ENCODE measurements at places on chromosomes 1 and 21.

DNA sequence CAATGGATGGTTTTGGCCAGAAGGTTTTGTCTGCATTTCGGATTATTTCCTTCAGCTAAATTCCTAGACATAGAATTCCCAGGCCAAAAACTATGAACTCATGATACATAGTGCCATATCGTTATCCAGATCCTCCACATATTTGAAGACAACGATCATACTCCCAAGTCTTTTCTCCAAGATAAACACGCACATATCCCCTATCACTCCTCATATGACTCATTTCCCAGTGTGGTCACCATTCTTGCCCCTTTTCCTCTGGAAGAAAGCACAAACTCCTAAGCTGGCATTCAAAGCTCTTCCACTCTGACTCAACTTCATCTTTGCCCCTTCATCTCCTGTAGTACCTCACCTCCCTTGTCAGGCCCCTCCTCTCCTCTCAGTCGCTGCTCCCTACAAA, 277.6 kb downstream of the PLPP3 start:
- DNase-seq, result no peak

DNA sequence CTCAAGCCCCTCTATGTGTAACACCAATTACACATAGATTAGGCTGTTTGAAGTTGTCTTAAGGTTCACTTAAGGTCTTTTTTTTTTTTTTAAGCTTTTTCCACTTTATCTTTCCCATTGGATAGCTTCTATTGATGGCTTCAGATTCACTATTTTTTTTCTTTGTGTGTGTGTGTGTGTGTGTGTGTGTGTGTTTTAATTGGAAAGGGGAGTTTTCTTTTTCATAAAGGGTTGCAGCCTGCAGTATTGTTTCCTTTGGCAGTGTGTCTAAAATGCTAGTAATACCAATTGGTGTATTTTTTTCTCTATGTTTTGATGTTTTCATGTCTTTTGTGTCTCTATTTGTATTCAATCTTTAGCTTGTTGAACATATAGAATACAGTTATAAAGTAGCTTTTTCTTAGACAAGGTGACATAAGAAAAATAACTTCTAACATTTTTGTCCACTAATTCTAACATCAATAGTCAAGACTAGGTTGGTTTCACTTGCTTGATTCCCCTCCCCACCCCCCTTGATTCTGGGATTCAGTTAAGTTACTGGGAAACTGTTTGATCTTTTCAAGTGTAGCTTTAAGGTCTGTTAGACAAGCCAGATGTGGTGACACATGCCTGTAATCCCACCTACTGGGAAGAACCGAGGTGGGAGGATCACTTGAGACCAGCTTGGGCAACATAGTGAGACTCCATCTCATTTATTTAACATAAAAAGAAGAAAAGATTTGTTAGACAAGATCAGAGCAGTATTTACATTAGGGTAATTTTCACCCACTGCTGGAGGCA, 21.4 kb downstream of the PRRC2C start:
- DNase-seq, result no peak

GRCh38 chr1:166969074-166969677, 6.2 kb downstream of the ILDR2 start:
- DNase-seq, result no peak

DNA sequence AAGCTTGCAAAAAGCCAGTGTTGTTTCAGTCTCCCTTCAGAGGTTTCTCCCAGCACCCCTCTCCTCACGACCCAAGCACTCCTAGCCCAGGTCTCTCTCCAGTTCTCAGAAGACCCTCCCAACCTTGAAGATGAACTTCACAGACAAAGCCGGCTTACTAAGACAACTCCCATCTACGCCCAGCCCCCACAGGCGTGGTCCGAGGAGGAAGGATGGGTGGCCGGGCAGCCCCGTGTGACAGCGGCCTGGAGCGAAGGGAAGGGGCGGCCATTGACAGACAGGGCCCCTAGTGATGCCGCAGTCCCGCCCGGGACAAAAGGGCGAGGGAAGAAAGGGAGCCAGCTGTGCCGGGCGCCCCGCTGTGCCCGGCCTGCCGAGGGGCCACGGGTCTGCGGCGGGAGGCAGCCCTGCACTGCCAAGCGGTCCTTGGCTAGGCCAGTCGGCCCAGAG, 6.9 kb downstream of the PAX7 start:
- no peak for DNase-seq

DNA sequence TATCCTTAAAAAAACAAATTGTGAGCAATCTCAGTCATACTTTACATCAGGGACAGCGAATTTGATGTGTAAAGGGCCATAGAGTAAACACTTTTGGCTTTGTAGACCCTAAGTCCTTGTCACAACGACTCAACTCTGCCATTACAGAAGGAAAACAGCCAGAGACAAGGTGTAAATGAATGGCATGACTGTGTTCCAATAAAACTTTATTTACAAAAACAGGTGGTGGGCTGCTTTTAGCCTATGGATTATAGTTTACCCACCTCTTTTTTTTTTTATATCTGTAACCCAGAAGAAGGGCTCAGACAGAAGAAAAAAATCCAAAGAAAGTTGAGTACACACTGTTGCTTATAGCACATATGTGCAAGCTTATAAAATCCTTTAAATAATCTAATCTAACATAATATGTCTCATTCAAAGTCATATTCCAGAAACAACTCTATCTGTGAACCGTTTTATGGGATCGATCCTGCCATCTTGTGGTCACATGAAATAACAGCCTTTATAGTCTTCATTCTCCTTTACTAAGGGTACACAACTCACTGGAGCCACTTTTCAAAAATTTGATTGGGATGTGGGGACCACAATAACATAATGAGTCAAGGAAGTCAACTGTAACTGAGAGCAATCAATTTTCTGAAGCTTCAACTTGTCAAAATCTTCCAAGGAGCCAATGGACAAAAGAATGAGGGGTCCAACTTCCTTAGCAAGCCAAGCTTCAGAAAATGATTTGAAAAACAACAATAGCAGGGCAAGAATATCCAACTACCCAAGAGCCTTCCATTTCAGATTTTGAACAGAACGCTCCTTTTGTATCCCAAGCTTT, 142.2 kb upstream of the KRTAP19-8 start:
- no peak for DNase-seq

- DNase-seq, result no peak
These were observed 57.9 kb upstream of the PDE9A start for GRCh38 chr21:42595283-42596187.

DNA sequence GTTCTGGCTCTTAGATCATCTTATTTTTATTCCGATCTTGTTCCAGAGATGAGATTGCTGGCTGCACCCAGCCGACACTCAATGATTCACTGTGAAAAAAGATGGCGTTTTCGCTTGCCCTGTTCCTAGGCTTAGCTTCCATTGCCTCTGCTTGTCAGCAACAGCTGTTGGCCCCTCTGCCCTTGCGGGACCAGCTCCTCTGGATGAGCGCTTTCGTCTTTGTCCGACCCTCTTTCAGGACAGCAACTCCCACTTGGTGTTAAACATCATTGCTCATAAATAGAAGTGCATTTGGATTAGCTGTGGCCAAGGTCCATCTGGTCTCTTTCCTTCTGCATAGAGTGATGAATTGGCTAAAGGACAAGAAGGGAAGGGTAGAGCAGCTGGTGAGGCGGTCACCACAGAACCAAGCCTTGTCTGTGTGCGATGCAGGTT, 43.5 kb upstream of the SCCPDH start:
- no peak for DNase-seq

- DNase-seq, result no peak
These were observed 19.4 kb downstream of the COL6A1 start for GRCh38 chr21:46000731-46001641.

DNA sequence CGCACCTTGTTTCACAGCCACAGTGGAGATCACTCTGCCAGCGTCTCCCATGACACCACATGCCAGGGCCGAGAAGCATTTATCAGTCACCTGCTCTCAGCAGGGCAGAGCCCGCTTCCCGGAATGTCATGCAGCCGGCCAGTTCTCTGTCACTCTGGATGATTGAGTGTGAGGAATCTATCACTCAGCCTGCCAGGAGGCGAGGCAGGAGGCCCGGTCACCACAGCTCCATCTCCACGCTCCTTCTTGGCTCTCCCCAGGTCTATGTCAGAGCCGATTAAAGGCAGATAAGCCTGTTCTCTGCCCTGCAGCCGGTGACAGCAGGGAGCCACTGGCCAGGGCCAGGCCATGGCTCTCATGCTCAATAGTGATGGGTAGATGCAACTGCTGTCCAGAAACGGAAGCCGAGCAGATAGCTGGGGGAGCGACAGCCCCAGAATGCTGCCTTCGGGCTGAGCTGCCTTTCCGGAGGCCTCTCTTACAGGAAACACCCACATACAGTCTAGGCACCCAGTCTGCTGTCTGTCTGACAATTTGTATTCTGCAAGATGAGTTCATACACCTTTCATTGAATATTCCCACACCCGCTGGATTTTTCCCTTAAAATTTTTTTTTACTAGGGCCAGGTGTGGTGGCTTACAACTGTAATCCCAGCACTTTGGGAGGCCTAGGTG, 64.1 kb downstream of the ACTL8 start:
- DNase-seq, result no peak

DNA sequence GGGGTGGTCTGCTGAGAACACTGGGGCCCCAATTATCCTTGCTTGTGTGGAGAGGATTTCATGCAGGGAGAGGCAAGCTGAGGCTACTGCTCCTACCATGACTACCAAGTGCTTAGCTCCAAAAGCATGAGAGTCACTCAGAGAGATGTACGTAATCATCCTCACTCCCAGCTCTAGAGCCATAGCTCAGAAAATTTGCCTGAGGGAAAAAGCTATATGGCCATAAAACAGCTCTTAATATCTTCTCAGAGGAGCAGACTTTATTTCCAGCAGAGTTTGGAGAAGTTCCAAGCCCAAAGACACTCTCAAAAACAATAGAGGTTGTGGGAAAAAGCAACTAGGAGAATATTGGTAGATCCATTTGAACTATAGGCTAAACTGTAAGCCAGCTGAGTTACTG, 106.4 kb upstream of the PBX1 start:
- DNase-seq, result no peak

GRCh38 chr1:210920258-210920657, 213.7 kb downstream of the KCNH1 start:
- DNase-seq, result no peak

DNA sequence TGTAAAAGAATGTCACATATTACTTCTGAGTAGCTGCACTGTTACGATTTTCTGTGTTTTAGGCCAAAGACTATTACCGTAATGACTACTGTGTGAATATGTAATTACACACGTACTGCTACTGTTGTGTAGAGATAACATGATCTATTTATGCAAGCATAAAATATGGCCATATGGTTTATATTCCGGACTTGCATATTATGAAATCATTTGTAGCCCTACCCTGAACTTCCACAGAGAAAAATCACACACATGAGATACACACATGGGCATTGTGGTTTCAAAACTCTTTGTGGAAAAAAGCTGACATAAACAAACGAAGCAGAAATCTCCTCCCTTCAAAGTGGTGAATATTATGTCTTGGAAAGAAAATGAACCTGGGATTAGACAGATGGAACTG, 373.0 kb upstream of the ADAMTS5 start:
- no peak for DNase-seq

DNA sequence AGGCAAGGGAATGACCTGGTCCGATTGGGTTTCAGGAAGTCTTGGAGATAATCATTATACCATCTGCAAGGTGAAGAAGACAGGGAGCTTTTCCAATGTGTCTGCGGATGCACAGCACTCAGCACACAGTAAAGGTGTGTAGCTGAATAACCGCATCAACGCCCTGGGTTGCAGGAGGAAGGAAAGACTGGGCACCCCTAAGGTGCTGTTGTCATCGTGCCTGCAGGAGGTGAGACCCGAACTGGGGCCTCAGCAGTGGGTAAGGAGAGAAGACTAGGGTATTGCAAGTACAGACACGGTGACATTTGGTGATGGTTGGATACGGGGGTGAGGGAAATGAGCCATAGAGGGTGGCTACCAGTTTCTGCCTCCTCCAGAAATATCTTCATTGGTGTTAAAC, 1.1 kb upstream of the TRIM62 start:
- no peak for DNase-seq

DNA sequence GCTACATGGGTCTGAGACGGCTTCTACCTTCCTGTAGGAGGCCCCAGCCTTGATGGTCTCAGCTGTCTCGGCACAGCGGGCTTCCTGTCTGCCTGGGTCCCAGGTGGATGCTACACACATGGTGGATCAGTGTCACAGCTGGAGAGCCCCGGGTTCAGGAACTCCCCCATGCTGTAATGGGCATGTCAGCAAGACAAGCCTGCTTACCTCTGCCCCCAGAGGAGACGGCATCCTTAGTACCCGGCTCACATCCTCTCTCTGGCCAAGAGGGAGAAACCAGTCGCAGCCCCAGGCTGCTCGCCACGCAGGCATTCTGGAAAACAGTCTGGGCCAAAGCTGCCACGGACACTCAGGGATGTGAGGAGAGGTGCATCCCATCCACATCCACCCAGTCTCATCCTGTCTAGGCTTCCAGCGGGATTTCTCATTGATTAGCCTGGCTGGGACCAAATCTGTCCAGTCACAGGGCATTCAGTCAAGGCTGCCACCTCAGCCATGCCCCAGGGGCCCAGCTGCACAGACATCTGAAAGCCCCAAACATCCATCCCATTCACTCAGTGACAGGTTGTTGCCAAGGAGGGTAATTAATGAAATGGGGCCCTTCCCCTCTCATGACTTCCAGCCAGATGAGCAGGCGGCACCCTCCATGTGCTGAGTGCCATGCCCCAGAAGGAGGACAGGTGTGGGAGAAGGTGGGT, 10.5 kb downstream of the SNAP47 start:
- no peak for DNase-seq

DNA sequence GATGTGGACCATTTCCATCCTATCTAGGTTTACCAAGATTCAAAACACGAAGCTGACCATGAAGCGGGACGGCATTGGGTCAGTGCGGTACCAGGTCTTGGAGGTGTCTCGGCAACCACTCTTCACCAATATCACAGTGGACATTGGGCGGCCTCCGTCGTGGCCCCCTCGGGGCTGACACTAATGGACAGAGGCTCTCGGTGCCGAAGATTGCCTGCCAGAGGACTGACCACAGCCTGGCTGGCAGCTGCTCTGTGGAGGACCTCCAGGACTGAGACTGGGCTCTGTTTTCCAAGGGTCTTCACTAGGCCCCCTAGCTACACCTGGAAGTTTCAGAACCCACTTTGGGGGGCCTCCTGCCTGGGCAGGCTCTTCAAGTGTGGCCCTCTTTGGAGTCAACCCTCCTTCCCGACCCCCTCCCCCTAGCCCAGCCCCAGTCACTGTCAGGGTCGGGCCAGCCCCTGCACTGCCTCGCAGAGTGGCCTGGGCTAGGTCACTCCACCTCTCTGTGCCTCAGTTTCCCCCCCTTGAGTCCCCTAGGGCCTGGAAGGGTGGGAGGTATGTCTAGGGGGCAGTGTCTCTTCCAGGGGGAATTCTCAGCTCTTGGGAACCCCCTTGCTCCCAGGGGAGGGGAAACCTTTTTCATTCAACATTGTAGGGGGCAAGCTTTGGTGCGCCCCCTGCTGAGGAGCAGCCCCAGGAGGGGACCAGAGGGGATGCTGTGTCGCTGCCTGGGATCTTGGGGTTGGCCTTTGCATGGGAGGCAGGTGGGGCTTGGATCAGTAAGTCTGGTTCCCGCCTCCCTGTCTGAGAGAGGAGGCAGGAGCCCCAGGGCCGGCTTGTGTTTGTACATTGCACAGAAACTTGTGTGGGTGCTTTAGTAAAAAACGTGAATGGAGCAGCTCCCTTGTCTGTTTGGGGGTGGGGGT, 864 bp upstream of the CCDC24 start:
- DNase-seq, result no peak
